ENCODE measurements at places on chromosomes 7 and 10. TPM values are rescaled to one million over a fixed set of nuclear protein-coding genes. Genes with fewer than 3 reads are reported as not detected.

- no peaks in the 10 kb centered on the region for H3K27me3 ChIP-seq
- H3K4me3 ChIP-seq, result no peak overlapping the region
- peaks cover 6% of the 10 kb centered on the region for H3K4me1 ChIP-seq
- DNase-seq, result no peak
- H3K36me3 ChIP-seq, result no peaks in the 10 kb centered on the region
- H3K27ac ChIP-seq, result no peak overlapping the region
These were observed 84.3 kb upstream of the MTPN start for GRCh38 chr7:136061433-136061832.

- DNase-seq, result no peak
- no peak overlapping the region for H3K27ac ChIP-seq
- no peaks in the 10 kb centered on the region for H3K36me3 ChIP-seq
- peaks cover 13% of the 10 kb centered on the region for H3K4me1 ChIP-seq
- H3K27me3 ChIP-seq, result peaks cover 11% of the 10 kb centered on the region
- no peak overlapping the region for H3K4me3 ChIP-seq
These were observed 952 bp downstream of the SRRM3 start for GRCh38 chr7:76202666-76203030.

- H3K4me3 ChIP-seq, result no peak overlapping the region
- H3K27me3 ChIP-seq, result no peaks in the 10 kb centered on the region
- no peak for DNase-seq
- no peaks in the 10 kb centered on the region for H3K4me1 ChIP-seq
These were observed 93.7 kb downstream of the OAT start for GRCh38 chr10:124324856-124325632.

DNA sequence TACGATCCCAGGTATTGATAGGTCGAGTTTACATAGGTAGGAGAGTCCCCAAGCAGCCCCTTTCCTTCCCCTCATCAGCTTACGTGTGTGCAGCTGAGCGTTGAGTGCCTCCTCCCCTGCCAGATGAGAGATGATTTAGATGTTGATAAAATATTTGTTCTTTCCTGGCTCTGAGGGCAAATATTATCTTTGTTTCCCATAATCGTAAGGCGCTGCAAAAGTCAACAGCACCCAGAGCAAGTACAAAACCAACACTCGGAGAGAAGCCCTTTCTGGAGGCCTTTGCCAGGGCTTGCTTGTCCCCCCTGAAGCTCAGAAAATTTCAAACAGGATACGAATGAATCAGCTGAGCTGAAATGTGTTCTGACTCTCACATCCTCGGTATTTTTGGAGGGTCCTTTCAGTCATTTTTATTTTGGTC, 683.2 kb downstream of the LRMDA start:
- no peaks in the 10 kb centered on the region for H3K27me3 ChIP-seq
- DNase-seq, result no peak
- no peaks in the 10 kb centered on the region for H3K4me1 ChIP-seq
- no peak overlapping the region for H3K4me3 ChIP-seq
- H3K36me3 ChIP-seq, result no peaks in the 10 kb centered on the region

GRCh38 chr10:123031124-123031523, 22.3 kb downstream of the ACADSB start:
- H3K27me3 ChIP-seq, result no peaks in the 10 kb centered on the region
- H3K4me1 ChIP-seq, result no peaks in the 10 kb centered on the region
- H3K4me3 ChIP-seq, result no peak overlapping the region
- DNase-seq, result no peak
- H3K36me3 ChIP-seq, result no peaks in the 10 kb centered on the region
- H3K27ac ChIP-seq, result no peak overlapping the region

DNA sequence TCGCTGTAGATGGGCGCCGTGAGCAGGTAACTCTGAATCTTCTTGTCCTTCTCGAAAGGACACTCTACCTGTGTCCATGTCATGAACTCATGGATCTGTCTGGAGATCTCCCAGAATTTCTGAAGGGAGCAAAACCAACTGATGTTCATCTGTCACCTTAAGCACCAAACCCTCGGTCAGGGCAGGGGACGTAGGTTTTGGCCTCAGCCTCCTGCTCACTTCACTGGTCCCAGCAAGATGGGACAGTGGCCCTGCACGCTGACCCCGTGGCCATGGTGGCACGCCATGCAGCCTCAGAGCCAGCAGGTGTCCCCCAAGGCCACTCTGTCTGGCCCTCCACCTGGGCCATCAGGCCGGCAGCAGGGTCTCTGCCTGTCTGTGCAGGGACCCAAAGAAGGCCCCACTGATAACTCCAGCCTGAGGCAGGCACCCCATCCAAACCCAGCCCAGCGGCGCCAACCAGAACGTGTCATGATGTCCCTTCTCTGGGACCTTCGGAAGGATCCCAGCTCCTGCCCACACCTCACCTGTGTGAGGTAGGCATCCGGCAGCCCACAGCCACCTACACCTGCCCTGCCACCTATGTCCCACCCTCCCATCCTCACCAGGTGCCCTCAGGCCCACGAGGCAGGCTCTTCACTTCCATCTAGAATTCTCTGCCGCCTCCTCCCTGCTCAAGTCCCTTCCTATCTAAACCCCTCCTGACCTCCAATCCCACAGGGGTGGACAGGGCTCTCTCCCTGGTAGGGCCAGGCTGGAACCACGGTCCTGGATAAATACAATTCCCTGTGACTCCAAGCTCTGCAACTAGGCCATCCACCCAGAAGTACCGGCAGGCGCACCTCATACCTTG, 59.0 kb downstream of the CSGALNACT2 start:
- H3K4me3 ChIP-seq, result no peak overlapping the region
- no peaks in the 10 kb centered on the region for H3K36me3 ChIP-seq
- no peak overlapping the region for H3K27ac ChIP-seq
- DNase-seq, result no peak

DNA sequence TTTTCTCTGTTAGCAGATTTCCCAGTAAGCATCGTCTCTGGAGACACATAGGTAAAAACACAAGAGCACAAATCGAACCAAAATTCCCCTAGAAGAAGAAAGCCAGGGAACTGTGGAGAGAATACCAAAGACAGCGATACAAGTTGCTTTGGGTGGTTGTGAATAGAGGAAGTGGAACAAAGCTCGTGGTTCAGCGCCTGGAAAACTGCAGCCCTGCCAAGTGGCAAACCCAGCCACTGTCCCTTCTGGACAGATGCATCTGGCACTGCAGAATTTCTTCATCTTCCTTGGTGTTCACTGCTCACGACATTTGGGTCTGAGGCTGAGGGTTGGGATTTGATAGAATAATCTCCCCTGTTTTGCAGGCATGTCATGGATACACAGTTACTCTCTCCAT, 733.8 kb downstream of the PARD3 start:
- DNase-seq, result peak; percentile 81
- H3K4me3 ChIP-seq, result no peak overlapping the region

DNA sequence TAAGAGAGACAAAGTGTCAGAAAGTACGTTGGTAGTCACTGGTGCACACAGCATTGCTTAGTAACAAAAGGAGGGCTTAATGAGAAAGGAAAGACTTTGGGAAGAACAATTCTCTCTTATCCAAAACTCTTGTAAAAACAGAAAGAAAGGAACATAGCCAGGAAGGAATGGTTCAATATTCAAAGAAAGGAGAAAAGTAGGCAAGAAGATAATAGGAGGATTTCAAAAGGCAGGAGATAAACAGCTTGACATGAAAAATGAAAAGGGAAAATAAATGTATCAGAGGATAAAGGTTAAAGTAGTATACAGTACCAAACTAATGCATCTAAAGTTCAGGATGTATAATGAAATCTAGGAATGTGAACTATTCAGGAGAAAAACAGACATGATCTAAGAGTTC, 20.1 kb downstream of the ZFAND4 start:
- H3K4me3 ChIP-seq, result no peak overlapping the region
- no peaks in the 10 kb centered on the region for H3K27me3 ChIP-seq
- no peak overlapping the region for H3K27ac ChIP-seq
- H3K4me1 ChIP-seq, result no peaks in the 10 kb centered on the region

- H3K27me3 ChIP-seq, result no peaks in the 10 kb centered on the region
- H3K27ac ChIP-seq, result peak overlapping the region; percentile 76
- H3K36me3 ChIP-seq, result no peaks in the 10 kb centered on the region
These were observed 275.1 kb upstream of the KLF14 start for GRCh38 chr7:131008840-131009711.

DNA sequence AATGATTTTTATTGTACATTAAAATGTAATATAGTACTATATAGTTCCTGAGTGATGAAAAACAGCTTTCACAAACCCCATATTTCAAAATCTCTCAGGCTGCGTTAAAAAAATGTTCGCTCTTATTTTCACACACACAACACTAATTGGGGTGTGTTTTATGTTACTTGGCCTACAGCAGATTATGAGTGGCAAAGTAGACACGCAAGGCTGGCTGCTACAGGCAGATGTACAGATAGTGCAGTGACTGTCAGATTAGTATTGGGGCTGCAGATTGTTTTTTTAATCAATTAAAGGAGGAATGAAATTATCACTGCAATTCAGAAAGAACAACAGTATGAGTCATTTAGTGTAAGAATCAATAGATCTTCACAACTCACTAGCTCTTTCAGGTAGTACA, 65.2 kb upstream of the ICA1 start:
- H3K36me3 ChIP-seq, result no peaks in the 10 kb centered on the region
- no peaks in the 10 kb centered on the region for H3K27me3 ChIP-seq
- H3K27ac ChIP-seq, result no peak overlapping the region
- no peak for DNase-seq
- H3K4me1 ChIP-seq, result no peaks in the 10 kb centered on the region

GRCh38 chr10:84715911-84716310, 387.5 kb downstream of the CCSER2 start:
- H3K4me1 ChIP-seq, result no peaks in the 10 kb centered on the region
- no peaks in the 10 kb centered on the region for H3K27me3 ChIP-seq
- H3K27ac ChIP-seq, result no peak overlapping the region
- no peak overlapping the region for H3K4me3 ChIP-seq

- H3K27me3 ChIP-seq, result no peaks in the 10 kb centered on the region
- H3K36me3 ChIP-seq, result peaks cover 48% of the 10 kb centered on the region
- H3K4me1 ChIP-seq, result peaks cover 82% of the 10 kb centered on the region
- no peak for DNase-seq
- H3K27ac ChIP-seq, result peak overlapping the region; percentile 84
- H3K4me3 ChIP-seq, result no peak overlapping the region
These were observed 12.7 kb downstream of the LDB3 start for GRCh38 chr10:86681047-86681446.

CDCA7L gene
- total RNA-seq, result 23.3 TPM

XPNPEP1 gene
- 43.2 TPM for total RNA-seq

FIGNL1 gene
- total RNA-seq, result 5.1 TPM

MMD2 gene
- total RNA-seq, result not detected

THNSL1 gene
- 0.65 TPM for total RNA-seq

ZNF485 gene
- 2.8 TPM for total RNA-seq

SPDYE2 gene
- not detected for total RNA-seq

LDB3 gene
- 24.1 TPM for total RNA-seq

CYP2C19 gene
- not detected for total RNA-seq

MAP3K8 gene
- 19.1 TPM for total RNA-seq

SLC25A28 gene
- 42.8 TPM for total RNA-seq

ADRB1 gene
- 25.3 TPM for total RNA-seq

OR13A1 gene
- total RNA-seq, result not detected

VWA2 gene
- total RNA-seq, result 0.52 TPM
